ENCODE measurements at places on chromosomes 16 and 17.

DNA sequence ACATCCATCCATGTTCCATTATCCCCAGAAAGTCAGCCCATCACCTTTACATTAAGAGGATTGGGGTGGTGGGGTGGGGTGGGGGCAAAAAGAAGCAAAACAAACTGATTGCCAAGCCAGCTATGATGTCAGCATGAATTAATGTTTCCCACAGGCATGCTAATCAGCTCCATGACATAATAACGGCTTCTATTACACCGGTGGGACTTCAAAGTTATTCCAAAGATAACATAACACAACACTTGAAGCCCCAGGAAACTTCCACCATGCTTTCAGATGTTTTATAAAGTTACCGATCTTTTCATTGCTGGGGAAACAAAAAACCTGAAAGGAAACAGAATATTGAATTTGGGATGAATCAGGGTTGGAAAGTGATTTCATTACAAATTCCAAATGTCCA is 155.9 kb upstream of the IRX5 start:
- DNase-seq, result no peak

GRCh38 chr17:32870027-32870670 is 6.8 kb downstream of the MYO1D start:
- no peak for DNase-seq

GRCh38 chr16:89031715-89032659 is 55.0 kb upstream of the CBFA2T3 start:
- no peak for DNase-seq

DNA sequence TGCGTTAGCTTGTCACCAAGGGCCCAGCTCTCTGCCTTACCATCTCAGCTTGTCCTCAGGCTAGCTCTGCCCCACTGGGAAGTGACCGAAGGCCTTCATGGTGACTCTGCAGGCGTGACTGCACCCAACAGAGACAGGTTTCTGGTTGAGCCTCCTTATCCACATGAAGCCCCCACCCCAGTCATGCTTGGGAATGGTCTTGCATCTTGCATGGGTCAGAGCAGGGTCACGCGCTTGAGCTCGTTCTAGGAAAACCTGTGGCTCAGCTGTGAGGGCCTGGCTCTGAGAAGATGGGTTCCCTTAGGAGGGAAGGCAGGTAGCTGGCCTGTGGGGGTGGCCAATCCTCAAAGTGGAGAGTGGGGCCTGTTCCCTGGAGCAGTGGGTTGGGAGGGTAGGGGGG is 122.8 kb downstream of the BANP start:
- no peak for DNase-seq

- no peak for DNase-seq
Measured at GRCh38 chr16:73150786-73151185, 102.9 kb upstream of the ZFHX3 start.

DNA sequence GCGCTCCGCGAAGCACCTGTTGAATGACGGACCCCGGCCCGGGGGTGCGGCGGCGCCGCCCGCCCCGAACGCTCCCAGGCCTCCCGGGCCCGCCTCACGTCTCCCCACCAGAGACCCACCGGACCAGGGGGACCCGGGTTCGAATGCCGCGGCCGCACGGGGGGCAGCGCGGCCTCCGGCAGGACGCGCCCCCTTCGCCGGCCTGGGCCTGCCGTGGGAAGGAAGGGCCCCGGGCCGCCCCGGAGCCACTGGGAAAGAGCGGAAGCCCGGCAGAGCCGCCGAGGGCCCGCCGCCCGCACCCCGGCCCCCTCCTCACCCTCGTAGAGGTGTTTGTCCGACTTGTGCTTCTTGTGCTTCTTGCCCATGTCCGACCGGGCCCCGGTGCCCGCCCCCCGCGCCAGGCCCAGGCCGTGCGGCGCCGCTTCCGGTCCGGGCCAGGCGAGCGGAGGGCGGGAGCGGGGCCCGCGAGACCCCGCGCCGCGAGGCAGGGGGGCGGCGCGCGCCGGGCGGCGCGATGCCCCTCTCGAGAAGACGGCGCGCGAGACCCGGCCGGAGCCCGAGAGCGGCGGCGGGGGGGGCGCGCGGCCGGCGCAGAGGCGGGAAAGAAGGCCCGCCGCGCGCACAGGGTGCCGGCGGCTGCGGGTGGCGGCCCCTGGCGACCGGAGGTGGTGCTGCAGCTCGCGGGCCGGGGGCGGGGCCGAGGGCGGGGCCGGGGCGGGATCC is at the start of gene BRD7:
Gene BRD7 (minus strand): TSS at position 579 of the 723 bp plus-strand sequence. CDS start 214 bp downstream, at position 365.
- DNase-seq, result peak; percentile 30

DNA sequence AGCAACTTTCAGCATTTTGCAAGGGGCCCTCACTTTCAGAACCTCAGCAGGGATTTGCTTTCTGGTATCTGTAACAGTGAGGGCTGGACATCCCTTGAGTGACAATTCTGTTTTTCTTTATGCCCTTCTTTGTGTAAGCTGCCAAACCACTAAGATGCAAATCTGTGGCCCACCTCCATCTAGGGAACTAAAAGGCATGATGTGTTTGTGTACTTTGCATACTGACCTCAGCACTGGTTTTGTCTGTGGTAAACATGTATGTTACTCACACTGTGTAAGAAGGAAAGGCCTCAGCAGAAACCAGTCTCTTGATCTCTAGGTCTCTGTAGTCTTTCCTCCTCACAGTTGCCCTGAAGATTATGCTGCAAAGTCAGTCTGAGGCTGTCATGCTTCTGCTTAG is 396.6 kb upstream of the DYNLRB2 start:
- DNase-seq, result no peak

DNA sequence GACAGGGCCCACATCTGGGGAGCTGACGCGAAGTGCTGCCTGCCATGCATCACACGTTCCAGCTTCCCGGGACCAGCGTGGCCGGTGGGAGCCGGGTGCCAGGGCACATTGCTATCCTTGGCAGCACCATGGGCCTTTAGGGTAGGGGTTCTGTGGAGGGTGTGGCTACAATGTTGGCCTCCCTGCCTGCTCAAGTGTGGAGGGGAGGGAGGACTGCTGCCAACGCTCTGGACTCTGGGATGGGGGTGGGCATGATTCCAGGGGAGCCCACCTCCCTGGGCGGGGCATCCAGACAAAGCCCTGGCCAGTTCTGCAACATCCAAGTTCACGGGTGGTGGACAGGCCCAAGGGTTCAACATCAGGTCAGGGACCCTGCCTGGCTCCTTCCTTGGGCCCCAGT is 13.9 kb downstream of the GRB7 start:
- no peak for DNase-seq

DNA sequence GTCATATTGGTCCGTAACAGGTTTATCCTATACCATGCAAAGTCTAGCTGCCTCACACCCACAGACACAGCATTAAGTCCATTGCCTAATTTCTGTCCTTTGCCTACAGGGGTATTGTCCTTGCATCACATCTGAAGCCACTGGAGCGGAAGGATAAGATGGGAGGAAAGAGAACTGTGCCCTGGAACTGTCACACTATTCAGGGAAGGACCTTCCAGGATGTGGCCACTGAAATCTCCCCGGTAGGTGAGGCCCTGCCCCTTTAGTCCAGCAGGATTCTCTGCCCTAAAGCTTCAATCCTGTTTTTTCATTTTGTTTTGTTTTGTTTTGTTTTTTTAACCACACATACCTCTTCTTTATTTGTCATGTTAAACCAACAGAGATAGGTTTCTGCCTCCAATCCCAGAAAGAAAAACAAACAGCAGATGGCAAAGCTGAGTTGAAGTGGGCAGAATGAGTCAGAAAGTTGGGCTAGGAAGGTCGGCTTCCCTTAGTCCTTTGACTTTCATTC is 2.2 kb upstream of the EFTUD2 start:
- DNase-seq, result no peak

DNA sequence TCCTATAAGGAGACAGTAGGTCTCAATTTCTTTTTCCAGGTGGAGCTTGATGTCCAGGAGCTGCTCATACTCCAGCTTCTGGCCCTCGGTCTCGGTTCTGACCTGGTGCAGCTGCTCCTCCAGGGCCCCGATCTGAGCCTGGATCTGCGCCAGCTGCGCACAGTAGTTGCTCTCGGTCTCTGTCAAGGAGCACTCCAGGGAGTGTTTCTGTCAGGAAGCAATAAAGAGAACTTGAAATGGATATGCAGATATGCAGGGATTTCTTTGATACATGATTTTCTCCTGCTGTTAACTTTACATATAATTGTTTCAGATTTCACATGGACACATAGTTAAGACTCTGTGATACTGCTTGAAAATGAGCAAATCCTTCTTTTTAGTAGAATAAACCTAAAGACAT is 4.7 kb downstream of the KRT25 start:
- DNase-seq, result no peak

GRCh38 chr16:30761427-30761927 is 385 bp downstream of the CFAP119 start:
- DNase-seq, result no peak

DNA sequence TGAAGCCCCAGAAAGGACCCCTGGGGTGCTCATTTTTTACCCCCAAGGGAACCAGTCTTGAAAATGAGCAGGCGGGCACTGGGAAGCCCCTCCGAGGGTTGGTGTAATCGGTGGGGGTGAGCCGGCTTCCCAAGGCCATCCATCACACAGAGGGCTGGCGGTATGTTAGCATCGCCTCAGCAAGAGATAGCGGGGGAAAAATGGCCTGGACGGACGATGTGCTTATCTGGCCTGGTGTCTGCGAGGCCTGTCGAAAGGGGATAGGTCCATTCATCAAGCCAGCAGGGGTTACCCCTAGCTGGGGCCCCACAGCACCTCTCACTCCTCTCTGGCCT is 188.9 kb downstream of the IRF8 start:
- DNase-seq, result no peak

GRCh38 chr17:9028202-9028987 is 7.1 kb downstream of the NTN1 start:
- DNase-seq, result no peak

DNA sequence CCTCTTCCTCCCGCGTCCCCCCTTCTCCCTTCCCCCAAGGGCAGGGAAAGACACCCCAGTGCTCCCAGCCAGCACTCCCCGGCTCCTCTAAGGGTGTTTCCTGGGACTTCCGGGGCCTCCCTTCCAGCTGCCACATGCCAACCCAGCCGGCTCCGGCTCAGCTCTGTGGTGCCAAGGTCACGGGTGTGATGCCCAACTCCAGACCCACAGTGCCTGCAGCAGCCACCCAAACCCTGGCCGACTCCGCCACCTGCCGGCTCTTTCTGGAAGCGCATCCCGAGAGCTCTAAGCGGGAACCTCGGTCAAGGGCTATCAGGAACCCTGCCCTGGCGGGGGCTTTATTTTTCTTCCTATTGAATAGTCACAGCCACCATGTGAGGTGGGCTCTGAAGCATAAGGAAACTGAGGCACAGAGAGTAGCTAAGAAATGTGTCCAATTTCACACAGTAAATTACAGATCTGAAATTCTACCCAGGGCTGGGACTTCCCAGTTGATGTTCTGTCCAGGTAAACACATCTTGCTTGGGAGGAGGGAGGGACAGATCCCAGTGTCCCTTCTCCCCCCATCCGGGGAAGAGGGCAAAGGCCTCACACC is 3.3 kb upstream of the PPP1R1B start:
- no peak for DNase-seq

- DNase-seq, result no peak
Measured at GRCh38 chr17:45020354-45021138, 30.9 kb downstream of the DCAKD start.

- no peak for DNase-seq
Measured at GRCh38 chr16:22372882-22373661, 1.3 kb downstream of the CDR2 start.

- DNase-seq, result no peak
Measured at GRCh38 chr16:29663016-29663806, at the start of gene SPN. TSS of gene SPN (plus strand) at chr16:29663247. CDS start at chr16:29663729, 482 bp downstream.

DNA sequence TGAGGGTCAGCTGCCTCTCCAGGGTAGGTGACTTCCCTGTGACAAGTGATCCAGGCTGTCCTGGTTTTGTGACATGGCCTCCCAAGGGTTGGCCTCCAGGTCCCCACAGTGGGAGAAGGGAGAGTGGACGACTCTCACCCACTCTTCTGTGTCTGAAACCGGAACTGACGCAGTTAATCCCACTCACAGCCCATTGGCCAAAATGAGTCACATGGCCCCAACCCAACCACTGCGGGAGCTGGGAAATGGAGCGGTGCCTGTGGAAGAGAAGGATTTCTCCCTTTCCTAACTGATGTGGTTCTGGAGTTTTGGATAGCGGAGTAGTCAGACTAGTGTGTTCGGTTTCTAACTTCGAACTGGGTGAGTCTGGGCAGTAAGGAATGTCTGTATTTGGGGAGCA is 79.4 kb downstream of the ABCC6 start:
- no peak for DNase-seq

- no peak for DNase-seq
Measured at GRCh38 chr17:63698886-63699637, 863 bp downstream of the LIMD2 start.

GRCh38 chr17:8893621-8894201 is 26.2 kb upstream of the PIK3R6 start:
- no peak for DNase-seq

DNA sequence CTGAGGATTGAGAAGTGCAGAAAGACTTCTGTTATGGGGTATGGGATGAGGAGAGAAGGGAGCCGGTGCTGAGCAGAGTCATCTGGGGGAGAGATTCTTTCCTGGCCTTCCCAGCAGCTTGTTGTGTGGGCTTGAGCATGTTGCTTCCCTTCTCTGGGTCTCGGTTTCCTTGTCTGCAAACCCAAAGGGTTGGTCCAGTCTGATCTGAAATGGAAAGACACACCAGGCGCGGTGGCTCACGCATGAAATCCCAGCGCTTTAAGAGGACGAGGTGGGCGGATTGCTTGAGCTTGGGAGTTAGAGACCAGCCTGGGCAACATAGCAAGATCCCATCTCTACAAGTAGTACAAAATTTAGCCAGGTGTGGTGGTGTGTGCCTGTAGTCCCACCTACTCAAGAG is 6.0 kb downstream of the SOCS3 start:
- DNase-seq, result no peak

- DNase-seq, result no peak
Measured at GRCh38 chr17:65548269-65548969, 13.0 kb downstream of the AXIN2 start.

DNA sequence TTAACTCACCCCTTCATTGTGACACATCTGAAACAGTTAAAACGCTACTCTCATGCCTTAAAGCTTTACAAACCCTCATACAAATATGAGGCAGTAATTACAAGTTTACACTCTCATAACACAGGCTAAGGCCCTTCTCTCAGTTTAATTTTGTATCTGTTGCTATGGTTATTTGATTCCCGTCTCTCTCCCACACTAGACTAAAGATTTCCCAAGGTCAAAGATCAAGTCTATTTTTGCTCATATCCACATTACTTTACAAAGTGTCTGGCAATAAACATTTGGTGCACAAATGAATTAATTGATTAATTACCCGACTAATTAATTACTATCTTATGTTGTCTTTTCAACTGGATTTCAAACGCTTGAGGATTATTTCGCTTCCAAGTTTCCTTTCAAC is 86.4 kb upstream of the MYOCD start:
- no peak for DNase-seq

DNA sequence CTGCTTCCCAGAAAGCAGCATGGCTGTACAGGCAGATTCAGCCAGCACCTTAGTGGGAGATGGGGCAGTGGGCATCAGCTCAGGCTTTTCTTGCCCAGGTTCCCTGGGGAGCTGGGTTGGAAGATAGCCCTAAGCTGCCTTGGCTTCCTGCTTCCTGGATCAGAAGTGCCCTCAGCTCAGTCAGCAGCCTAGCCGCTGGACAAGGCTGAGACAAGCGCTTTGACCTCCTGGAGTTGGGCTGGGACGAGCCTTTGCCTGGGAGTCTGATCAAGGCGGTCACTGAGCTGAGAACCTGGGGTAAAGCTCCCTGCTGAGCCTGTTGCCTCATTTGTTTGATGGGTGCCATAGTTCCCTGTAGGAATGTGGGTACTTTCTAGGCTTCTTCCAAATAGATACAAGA is 190.0 kb downstream of the RAB11FIP4 start:
- DNase-seq, result no peak

Measured in fibroblast of skin of left biceps (primary cell).